ENCODE measurements at places on chromosomes 1 and 21. TPM values are rescaled to one million over a fixed set of nuclear protein-coding genes. Genes with fewer than 3 reads are reported as not detected.

- no peak overlapping the region for H3K27ac ChIP-seq
- no peak overlapping the region for H3K4me3 ChIP-seq
- no peaks in the 10 kb centered on the region for H3K27me3 ChIP-seq
- H3K36me3 ChIP-seq = no peaks in the 10 kb centered on the region
- no peak for DNase-seq
These were observed 74.2 kb downstream of the ATF6 start for GRCh38 chr1:161840363-161840762.

GRCh38 chr1:2788506-2789163 lies 12.9 kb downstream of the TTC34 start:
- no peaks in the 10 kb centered on the region for H3K36me3 ChIP-seq
- H3K4me3 ChIP-seq = no peak overlapping the region
- H3K4me1 ChIP-seq = no peaks in the 10 kb centered on the region
- peaks cover 10% of the 10 kb centered on the region for H3K27me3 ChIP-seq
- no peak overlapping the region for H3K27ac ChIP-seq

GRCh38 chr1:245605480-245606156 lies 450.8 kb downstream of the KIF26B start:
- no peak overlapping the region for H3K4me3 ChIP-seq
- no peaks in the 10 kb centered on the region for H3K27me3 ChIP-seq
- no peak overlapping the region for H3K27ac ChIP-seq
- H3K36me3 ChIP-seq = no peaks in the 10 kb centered on the region

DNA sequence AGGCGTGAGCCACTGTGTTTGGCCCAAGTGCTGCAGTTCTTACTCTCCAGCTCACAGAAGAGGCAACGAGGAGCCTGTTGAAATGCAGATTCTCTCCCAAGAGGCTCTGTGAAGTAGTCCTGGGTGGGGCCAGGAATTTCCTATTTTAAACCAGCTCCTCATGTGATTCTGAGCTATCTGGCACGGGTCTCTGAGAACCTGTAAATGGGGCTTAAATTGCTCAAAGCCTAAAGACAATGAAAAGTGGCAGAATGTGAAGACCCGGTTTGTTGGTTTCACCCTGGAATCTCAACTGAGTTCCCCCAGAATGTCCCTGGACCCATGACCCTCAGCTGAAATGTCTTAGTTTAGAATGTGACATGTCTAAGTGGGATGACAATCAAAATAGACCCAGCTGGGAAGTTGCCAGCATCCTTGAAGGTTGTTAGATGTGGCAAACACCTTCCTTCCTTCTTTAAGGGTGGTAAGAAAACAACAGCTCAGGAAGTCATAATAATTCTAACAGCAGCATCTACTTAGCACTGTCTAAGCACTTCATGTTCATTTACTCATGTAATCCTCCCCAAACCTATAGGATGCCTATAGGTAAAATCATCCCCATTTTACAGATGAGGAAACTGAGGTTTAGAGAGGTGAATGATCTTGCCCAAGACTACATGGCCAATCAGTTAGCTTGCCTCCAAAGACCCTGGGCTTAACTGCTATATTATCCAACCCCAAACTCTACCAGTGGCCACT lies 20.9 kb upstream of the ATP5PO start:
- H3K27ac ChIP-seq = no peak overlapping the region
- no peaks in the 10 kb centered on the region for H3K27me3 ChIP-seq
- DNase-seq = no peak
- no peak overlapping the region for H3K4me3 ChIP-seq
- H3K36me3 ChIP-seq = no peaks in the 10 kb centered on the region

GRCh38 chr1:78996791-78997190 lies 9.7 kb downstream of the ADGRL4 start:
- no peaks in the 10 kb centered on the region for H3K36me3 ChIP-seq
- no peak overlapping the region for H3K27ac ChIP-seq
- no peak for DNase-seq
- H3K27me3 ChIP-seq = no peaks in the 10 kb centered on the region

DNA sequence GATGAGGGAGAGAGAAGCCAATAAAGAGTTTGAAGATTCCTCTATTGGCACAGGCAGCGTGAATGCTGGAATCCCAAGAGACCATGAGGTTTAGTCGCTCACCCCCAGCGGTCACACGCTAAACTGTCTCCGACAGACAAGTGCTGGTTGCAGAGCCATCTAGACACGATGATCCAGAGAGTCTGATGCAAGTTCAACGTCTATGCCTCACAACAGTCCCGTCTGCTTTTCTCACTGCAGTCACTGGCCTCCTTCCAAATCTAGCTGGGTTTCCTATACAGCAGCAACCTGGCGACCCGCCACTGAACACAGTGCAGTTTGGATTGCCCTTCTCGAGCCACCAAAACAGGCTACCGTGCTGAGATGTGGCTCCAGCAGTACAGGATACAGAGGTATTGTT lies 98.6 kb upstream of the KRTAP19-8 start:
- H3K27me3 ChIP-seq = no peaks in the 10 kb centered on the region
- no peaks in the 10 kb centered on the region for H3K4me1 ChIP-seq
- no peak overlapping the region for H3K4me3 ChIP-seq

GRCh38 chr1:44489481-44489880 lies 84.4 kb downstream of the RNF220 start:
- H3K36me3 ChIP-seq = peaks cover 3% of the 10 kb centered on the region
- DNase-seq = no peak
- no peak overlapping the region for H3K4me3 ChIP-seq
- H3K27me3 ChIP-seq = no peaks in the 10 kb centered on the region
- no peak overlapping the region for H3K27ac ChIP-seq

Gene CFAP57
- not detected for total RNA-seq

DNA sequence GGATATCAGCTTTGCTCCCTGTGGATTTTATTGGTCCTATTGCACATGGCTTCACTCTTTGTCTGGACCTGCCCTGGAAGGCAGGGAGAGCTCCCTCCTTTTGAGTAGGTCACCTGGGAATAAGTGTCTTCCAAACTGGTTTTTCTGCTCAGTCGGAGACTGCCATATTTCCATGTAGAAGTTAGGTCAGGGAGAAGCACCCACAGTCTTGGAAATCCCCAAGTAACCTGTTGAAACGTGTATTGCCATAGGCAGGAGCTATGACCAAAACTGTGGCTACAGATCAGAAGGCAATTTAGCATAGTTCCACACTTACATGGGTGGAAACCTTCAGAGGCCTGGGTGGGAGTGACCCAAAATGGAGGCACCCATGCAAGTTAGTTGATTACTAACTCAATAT lies 3.5 kb upstream of the GNG12 start:
- no peak for DNase-seq
- H3K27ac ChIP-seq = no peak overlapping the region
- peaks cover 10% of the 10 kb centered on the region for H3K4me1 ChIP-seq
- peaks cover 4% of the 10 kb centered on the region for H3K27me3 ChIP-seq
- H3K36me3 ChIP-seq = no peaks in the 10 kb centered on the region
- H3K4me3 ChIP-seq = no peak overlapping the region

Gene RIPPLY3
- 0.09 TPM for total RNA-seq

Gene ATP6V1G3
- total RNA-seq = not detected

- peaks cover 9% of the 10 kb centered on the region for H3K4me1 ChIP-seq
- no peaks in the 10 kb centered on the region for H3K36me3 ChIP-seq
- no peak overlapping the region for H3K4me3 ChIP-seq
- H3K27ac ChIP-seq = no peak overlapping the region
- H3K27me3 ChIP-seq = peaks cover 28% of the 10 kb centered on the region
These were observed 5.0 kb upstream of the GPR137B start for GRCh38 chr1:236137285-236137852.

Gene CDC73
- total RNA-seq = 38.3 TPM

DNA sequence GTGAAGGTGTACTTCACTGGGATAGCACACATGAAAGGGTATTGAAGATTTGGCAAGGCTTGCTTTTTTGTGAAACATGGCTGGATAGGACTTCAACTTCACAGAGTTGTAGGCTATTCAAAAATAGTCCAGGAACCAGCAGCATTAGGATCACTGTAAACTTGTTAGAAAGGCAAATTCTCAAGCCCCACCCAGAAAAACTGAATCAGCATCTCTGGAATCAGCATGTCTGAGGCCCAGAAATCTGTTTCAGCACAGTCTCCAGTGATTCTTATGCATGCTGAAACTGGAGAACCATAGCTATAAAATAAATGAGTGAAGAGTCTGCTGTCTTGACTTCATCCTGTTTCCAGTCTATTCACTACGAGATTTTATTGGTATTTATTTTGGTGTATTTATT lies 8.1 kb upstream of the KRTAP21-3 start:
- DNase-seq = no peak
- no peaks in the 10 kb centered on the region for H3K27me3 ChIP-seq
- no peaks in the 10 kb centered on the region for H3K36me3 ChIP-seq
- H3K4me3 ChIP-seq = no peak overlapping the region

- H3K4me3 ChIP-seq = no peak overlapping the region
- H3K4me1 ChIP-seq = 0 out of 2 replicates have a peak, but pooled peaks cover 6% of the 10 kb centered on the region
- no peak for DNase-seq
- no peaks in the 10 kb centered on the region for H3K36me3 ChIP-seq
These were observed 122.7 kb downstream of the FASLG start for GRCh38 chr1:172781513-172782140.

- H3K27me3 ChIP-seq = peaks cover 2% of the 10 kb centered on the region
- H3K4me3 ChIP-seq = no peak overlapping the region
- no peak overlapping the region for H3K27ac ChIP-seq
- no peaks in the 10 kb centered on the region for H3K36me3 ChIP-seq
- no peak for DNase-seq
These were observed 25.6 kb downstream of the MATN1 start for GRCh38 chr1:30697571-30698376.

Gene C1orf141
- not detected for total RNA-seq

GRCh38 chr1:50474859-50475809 lies 51.9 kb upstream of the DMRTA2 start:
- H3K4me1 ChIP-seq = peaks cover 26% of the 10 kb centered on the region
- no peaks in the 10 kb centered on the region for H3K27me3 ChIP-seq
- H3K36me3 ChIP-seq = peaks cover 16% of the 10 kb centered on the region
- peak; percentile 86 for DNase-seq
- H3K27ac ChIP-seq = no peak overlapping the region

Gene FASLG
- total RNA-seq = not detected

- no peaks in the 10 kb centered on the region for H3K36me3 ChIP-seq
- DNase-seq = no peak
- peaks cover 34% of the 10 kb centered on the region for H3K4me1 ChIP-seq
These were observed 237.3 kb downstream of the RHOU start for GRCh38 chr1:228972576-228972975.

DNA sequence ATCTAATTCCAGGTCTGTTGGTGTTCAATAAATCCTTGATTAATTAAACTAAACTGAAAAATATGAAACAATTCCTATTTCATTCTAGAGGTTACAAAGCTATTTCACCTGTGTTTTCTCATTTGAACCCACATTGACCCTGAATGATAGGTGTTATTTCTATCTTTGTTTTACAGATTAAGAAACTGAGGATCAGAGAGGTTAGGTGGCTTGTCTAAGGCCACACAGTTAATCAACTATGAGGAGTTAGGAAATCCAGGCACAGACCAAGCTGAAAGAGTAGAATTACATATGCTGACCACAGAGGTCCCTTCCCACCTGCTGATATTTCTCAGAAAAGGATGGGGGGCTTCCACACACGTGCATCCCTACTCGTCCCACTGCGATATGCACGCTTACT lies 487 bp downstream of the PIGR start:
- no peak for DNase-seq
- no peaks in the 10 kb centered on the region for H3K27me3 ChIP-seq
- no peak overlapping the region for H3K27ac ChIP-seq
- H3K36me3 ChIP-seq = no peaks in the 10 kb centered on the region

DNA sequence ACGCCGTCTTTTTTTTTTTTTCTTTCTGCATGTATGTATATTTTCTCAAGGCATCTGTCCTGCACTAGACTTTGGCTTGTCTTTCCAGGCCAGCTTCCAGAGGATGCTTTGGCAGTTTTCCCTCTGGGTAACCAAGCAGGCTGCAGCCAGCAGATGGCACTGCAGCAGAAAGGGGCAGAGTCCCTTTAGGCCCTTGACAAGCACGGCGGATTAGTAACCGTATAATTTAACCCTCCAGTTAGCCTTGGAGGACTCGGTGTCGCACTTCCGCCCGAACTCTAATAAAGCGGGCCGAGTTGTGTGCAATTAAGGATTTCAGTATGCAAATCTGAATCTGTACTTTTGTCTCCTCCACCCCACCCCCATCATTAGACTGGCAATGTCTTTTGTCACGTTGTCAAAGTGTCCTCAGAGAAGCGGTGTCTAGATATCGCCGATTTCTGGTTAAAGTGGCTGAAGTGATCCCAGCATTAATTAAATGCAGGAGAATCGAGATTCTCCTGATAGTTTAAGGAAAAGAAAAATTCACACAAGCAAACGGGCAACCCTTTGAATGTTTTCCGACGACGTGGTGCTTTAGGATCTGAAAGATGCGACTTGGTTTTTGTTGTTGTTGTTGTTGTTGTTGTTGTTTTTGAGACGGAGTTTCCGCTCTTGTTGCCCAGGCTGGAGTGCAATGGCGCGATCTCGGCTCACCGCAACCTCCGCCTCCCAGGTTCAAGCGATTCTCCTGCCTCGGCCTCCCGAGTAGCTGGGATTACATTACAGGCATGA lies 1.1 kb upstream of the TMEM167B start:
- H3K36me3 ChIP-seq = 0 out of 2 replicates have a peak, but pooled peaks cover 1% of the 10 kb centered on the region
- H3K4me1 ChIP-seq = peaks cover 40% of the 10 kb centered on the region
- peak; percentile 87 for DNase-seq
- peak overlapping the region; percentile 90 for H3K27ac ChIP-seq
- peak overlapping the region; percentile 86 for H3K4me3 ChIP-seq

DNA sequence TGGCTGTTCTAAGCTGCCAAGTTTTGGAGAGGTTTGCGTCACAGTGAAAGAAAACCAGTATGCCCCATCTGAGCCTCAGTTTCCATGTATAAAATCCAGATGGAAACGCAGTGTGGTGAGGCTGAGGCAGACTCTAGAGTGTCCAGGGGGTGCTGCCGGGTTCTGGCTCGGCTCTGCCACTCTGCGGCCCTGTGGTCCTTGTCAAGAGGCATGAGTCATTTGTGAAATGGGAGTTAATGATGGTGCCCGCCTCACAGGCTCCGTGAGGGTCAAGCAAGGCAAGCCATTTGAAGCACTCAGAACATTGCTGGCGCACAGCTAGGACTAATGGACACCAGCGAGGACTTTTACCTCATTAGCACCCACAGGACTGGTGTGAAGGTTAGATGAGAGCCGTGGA lies 214.3 kb downstream of the PTPRU start:
- H3K27me3 ChIP-seq = no peaks in the 10 kb centered on the region
- DNase-seq = no peak

Gene RNF186
- total RNA-seq = not detected

- H3K27ac ChIP-seq = no peak overlapping the region
- no peak overlapping the region for H3K4me3 ChIP-seq
- H3K4me1 ChIP-seq = no peaks in the 10 kb centered on the region
These were observed 54.1 kb downstream of the CD46 start for GRCh38 chr1:207805841-207806421.

Gene FMO2
- total RNA-seq = not detected

Gene INPP5B
- total RNA-seq = 9.1 TPM

Gene GPR25
- total RNA-seq = not detected

DNA sequence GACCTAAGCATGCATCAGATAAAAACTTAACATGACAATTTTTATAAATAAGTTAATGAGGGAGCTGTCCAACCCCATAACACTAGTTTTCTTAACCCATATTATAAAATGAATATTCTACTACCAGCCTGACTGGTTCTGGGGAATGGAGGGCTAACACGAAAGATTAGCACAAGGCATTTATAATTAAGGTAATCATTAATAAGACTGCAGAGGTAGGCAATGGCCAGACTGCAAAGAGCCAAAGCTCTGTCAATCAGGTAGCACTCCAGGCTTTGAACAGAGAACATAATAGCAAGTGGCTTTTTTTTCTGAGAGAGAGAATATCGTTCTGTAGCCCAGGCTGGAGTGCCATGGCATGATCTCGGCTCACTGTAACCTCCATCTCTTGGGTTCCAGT lies 20.6 kb upstream of the TMEM35B start:
- no peaks in the 10 kb centered on the region for H3K4me1 ChIP-seq
- no peaks in the 10 kb centered on the region for H3K27me3 ChIP-seq
- no peak for DNase-seq
- H3K36me3 ChIP-seq = peaks cover 3% of the 10 kb centered on the region

Gene DYRK3
- 2.8 TPM for total RNA-seq

Measured in HepG2 (cell line).